ENCODE measurements at places on chromosomes 1 and 21. TPM values are rescaled to one million over a fixed set of nuclear protein-coding genes. Genes with fewer than 3 reads are reported as not detected.

RHD gene
- total RNA-seq: not detected

PSMA5 gene
- total RNA-seq: 94.2 TPM

ZNF593OS gene
- not detected for total RNA-seq

SLC25A34 gene
- 0.10 TPM for total RNA-seq

OLFML2B gene
- 0.33 TPM for total RNA-seq
